Esophagus squamous epithelium (tissue), 5 donors: ENCODE measurements at places on chromosomes 7 and 10. TPM values are rescaled to one million over a fixed set of nuclear protein-coding genes. Genes with fewer than 3 reads are reported as not detected.

GRCh38 chr10:35523670-35524225 is 81.4 kb upstream of the GJD4 start:
- no peaks in the 10 kb centered on the region for H3K27me3 ChIP-seq
- H3K36me3 ChIP-seq, result no peaks in the 10 kb centered on the region
- no peak for DNase-seq
- H3K27ac ChIP-seq, result no peak overlapping the region
- H3K4me3 ChIP-seq, result no peak overlapping the region

The MRPL32 gene
- total RNA-seq, result 61.4 TPM

DNA sequence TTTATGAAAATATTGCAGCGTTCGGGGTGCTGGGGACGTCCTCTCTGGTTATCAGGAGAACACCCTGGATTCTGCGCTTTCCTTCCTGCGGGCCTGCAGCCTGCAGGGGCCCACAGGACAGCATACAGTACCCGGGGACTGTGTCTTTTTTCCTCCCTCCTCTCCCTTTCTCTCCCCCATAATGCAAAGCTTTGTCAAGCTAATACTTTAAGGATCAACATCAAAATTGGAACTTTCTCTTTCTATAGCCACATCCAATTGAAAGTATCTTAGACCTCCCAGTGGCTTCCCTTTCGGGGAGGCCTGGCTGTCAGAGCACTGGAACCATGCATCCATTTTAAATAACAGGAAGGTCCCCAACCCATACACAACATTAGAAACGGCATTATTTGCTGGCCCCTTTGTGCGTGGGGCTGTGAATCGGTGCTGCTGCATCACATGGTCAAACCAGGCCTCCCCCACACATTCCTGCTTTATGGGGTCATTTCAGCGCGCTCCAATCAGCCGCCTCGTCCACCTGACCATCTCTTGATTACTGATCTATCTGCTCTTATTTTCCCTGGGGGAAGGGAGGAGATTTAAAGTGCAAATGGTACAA is 505.1 kb downstream of the DNAJB6 start:
- H3K27me3 ChIP-seq, result no peaks in the 10 kb centered on the region
- H3K4me3 ChIP-seq, result no peak overlapping the region
- H3K4me1 ChIP-seq, result no peaks in the 10 kb centered on the region
- H3K36me3 ChIP-seq, result no peaks in the 10 kb centered on the region

GRCh38 chr7:18958627-18959026 is 158.8 kb downstream of the TWIST1 start:
- no peaks in the 10 kb centered on the region for H3K27me3 ChIP-seq
- H3K36me3 ChIP-seq, result no peaks in the 10 kb centered on the region
- H3K4me1 ChIP-seq, result no peaks in the 10 kb centered on the region
